PC-3 (cell line): ENCODE measurements at places on chromosomes 4 and X.

- DNase-seq: peak; percentile 15
- H3K27ac ChIP-seq: no peak overlapping the region
- H3K4me1 ChIP-seq: no peaks in the 10 kb centered on the region
- peaks cover 42% of the 10 kb centered on the region for H3K27me3 ChIP-seq
Measured at GRCh38 chr4:41792166-41792565, 43.6 kb upstream of the PHOX2B start.

DNA sequence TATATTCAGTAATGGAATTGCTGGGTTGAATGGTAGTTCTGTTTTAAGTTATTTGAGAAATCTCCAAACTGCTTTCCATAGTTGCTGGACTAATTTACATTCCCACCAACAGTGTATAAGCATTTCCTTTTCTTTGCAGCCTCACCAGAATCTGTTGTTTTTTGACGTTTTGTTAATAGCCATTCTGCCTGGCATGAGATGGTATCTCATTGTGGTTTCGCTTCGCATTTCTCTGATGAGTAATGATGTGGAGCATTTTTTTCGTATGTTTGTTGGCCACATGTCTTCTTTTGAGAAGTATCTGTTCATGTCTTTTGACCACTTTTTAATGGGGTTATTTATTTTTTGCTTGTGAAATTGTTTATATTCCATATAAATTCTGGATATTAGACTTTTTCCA, 13.6 kb upstream of the MAGED4B start:
- H3K4me1 ChIP-seq: no peaks in the 10 kb centered on the region
- H3K27ac ChIP-seq: no peak overlapping the region
- DNase-seq: peak; percentile 48
- H3K36me3 ChIP-seq: no peaks in the 10 kb centered on the region

GRCh38 chr4:114752391-114753165, 154.0 kb downstream of the UGT8 start:
- H3K36me3 ChIP-seq: no peaks in the 10 kb centered on the region
- DNase-seq: no peak
- H3K27ac ChIP-seq: no peak overlapping the region
- no peak overlapping the region for H3K4me3 ChIP-seq
- H3K27me3 ChIP-seq: no peaks in the 10 kb centered on the region

DNA sequence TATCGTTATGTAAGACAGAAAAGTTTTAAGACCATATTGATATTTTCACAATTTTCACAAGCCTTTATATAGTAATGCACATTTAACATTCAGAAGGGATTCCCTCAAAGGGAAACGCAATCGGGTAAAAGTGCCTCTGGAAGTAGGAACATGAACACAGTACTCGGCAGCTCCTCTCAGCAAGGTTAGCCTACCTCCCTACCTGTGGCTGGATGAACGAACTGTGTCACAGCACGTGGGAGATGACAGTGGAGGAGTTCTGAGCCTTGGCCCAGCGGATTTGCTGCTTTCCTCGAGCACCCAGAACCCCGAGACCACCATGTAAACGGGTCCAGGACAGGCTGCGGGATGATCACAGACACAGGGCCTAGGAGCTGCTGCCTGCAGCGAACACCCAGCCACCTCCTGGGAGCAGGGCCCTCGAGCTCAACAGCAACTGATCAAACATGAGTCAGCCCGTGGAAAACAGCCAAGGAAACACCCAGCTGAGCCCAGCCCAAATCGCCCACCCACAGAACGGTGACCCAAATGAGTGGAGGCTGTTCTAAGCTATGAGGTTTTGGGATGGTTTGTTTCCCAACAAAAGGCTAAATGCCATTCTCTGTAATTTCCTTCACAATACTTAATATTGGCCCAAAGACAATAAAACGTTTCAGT, 30.4 kb downstream of the FAT1 start:
- H3K27me3 ChIP-seq: no peaks in the 10 kb centered on the region
- no peaks in the 10 kb centered on the region; the same call in 1 of the 2 replicates for H3K36me3 ChIP-seq
- peak overlapping the region; percentile 52; the same call in 1 of the 2 replicates for H3K4me3 ChIP-seq
- peak overlapping the region; percentile 71 for H3K27ac ChIP-seq

DNA sequence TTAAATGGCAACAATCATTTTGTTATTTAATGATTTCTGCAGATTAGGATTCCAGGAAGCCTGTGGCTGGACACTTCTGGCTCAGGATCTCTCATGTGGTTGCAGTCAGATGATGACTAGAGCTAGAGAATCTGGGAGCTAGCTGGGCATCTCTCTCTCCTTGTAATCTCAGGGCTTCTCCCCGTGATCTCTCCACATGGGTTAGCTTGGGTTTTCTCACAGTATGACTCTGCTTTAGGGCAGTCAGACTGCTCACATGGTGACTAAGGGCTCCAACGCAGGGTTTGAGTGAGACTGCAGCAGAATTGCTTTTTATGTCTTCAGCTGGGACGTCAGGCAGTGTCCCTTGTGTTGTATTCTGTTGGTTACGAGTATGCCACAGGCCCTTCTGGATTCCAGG, 361.4 kb downstream of the CBLL2 start:
- no peaks in the 10 kb centered on the region for H3K27me3 ChIP-seq
- no peak for DNase-seq
- H3K27ac ChIP-seq: no peak overlapping the region
- H3K4me1 ChIP-seq: peaks cover 8% of the 10 kb centered on the region; the same call in 1 of the 2 replicates
- no peak overlapping the region for H3K4me3 ChIP-seq
- no peaks in the 10 kb centered on the region for H3K36me3 ChIP-seq

DNA sequence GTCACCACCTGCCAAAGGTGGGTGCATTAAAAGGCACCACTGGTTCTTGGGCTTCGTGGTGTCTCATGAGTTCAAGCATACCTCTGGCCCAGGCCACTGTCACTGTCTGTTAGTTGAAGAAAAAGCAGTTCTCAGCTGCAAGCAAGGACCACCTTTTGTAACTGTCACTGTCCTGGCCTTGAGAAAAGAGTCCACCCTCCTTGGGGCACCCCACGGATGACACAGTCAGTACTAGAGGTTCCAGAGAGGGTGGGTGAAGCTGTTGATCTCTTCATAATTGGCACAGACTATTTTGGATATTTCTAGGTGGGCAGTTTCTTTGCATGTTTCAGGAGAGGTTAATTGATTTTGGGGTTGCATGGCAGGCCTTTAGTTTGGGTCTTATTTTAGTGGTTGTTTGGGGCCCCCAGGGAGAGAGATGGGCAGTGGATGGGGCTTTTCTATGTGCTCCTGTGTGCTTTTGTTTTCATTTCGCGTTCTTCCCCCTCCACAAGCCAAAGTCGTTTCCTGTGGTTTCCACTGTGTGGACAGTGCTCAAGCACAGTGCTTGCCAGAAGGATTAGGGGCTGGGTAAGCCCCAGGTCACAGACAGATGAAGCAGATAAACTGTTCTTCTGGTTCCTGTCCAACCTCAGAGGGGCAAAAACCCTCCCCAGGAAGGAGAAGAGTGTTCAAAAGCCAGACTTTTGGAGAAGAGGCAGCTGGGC, 156.2 kb upstream of the PPP1R2C start:
- H3K4me1 ChIP-seq: no peaks in the 10 kb centered on the region
- no peak overlapping the region for H3K4me3 ChIP-seq
- DNase-seq: no peak
- H3K27ac ChIP-seq: no peak overlapping the region
- H3K36me3 ChIP-seq: no peaks in the 10 kb centered on the region
- no peaks in the 10 kb centered on the region for H3K27me3 ChIP-seq

- no peak overlapping the region for H3K4me3 ChIP-seq
- DNase-seq: no peak
- H3K27ac ChIP-seq: no peak overlapping the region
- peaks cover 27% of the 10 kb centered on the region for H3K4me1 ChIP-seq
- no peaks in the 10 kb centered on the region for H3K27me3 ChIP-seq
Measured at GRCh38 chr4:11485926-11486325, 57.2 kb upstream of the HS3ST1 start.

- H3K27ac ChIP-seq: peak overlapping the region; percentile 80
- no peaks in the 10 kb centered on the region for H3K36me3 ChIP-seq
- H3K27me3 ChIP-seq: no peaks in the 10 kb centered on the region
- no peak overlapping the region for H3K4me3 ChIP-seq
Measured at GRCh38 chr4:94486372-94486801, 34.6 kb downstream of the PDLIM5 start.

DNA sequence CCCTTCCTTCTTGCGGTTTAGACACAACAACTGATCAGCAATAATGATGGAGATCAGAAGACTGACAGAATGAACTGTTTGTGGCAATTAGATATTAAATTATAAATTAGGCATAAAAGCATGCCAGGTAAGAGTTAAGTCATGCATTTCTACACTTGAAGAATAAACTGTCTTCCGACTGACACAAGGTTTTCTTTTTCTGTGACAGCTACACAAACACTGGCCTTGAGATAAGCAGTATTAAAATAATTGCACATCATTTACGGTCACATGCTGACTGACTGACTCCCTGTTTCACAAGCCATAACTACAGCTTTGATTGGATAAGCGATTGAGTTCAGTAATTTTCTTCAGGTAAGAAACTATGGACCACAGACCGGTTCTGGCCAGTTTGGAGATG, 56.2 kb downstream of the UBE2NL start:
- H3K4me1 ChIP-seq: no peaks in the 10 kb centered on the region
- no peak overlapping the region for H3K4me3 ChIP-seq
- H3K27me3 ChIP-seq: no peaks in the 10 kb centered on the region

GRCh38 chrX:123199338-123199737, 15.3 kb downstream of the GRIA3 start:
- no peaks in the 10 kb centered on the region for H3K4me1 ChIP-seq
- H3K4me3 ChIP-seq: no peak overlapping the region
- DNase-seq: no peak
- no peaks in the 10 kb centered on the region for H3K27me3 ChIP-seq
- H3K36me3 ChIP-seq: no peaks in the 10 kb centered on the region
- no peak overlapping the region for H3K27ac ChIP-seq

DNA sequence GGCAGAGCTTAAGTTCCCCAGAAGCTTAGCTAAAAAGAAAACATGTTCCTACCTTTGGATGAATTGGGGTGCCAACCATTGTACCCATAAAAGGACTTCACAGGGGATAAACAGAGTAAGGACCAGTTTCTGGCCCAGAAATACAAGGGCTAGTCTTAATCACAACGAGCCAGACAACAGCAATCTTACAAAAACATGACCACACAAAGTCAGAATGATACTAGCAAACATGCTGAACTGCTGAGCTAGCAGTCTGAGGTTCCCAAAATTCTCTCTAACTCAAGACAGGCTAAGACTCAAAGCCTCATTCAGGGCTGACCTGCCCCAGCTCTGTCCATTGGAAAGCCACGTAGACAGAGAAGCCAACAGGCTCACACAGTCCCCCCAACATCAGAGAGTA, 40.3 kb downstream of the ATP11C start:
- H3K4me3 ChIP-seq: no peak overlapping the region
- peaks cover 27% of the 10 kb centered on the region for H3K4me1 ChIP-seq
- no peaks in the 10 kb centered on the region for H3K36me3 ChIP-seq
- no peak overlapping the region for H3K27ac ChIP-seq
- H3K27me3 ChIP-seq: no peaks in the 10 kb centered on the region

DNA sequence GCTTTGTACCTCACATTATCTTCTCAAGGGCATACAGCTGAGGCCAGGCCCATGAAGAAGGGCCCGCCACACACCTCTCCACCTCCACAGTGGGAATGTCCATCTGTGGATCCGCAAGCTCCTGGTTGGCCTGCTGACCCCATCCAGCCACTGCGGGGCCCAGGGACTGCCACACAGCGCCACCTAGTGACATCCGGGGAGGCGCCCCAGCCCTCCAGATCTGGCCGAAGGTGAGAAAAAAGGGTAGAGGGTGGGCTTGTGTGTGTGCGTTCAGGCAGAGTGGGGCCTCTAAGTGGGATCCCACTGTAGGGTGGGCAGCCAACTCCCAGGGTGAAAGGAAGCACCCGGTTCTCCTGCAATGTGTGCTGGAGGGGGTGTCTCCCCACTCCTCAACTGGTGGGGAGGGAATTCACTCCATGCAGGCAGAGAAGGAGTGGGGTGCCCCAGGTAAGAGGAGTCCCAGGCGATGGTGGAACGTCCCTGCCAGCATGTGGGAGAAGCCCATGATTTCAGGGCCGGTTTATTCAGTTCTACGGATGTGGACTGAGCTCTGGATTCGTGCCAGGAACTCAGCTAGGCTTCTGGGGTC, 117.3 kb downstream of the ENPP6 start:
- H3K27ac ChIP-seq: no peak overlapping the region
- DNase-seq: peak; percentile 35
- peaks cover 5% of the 10 kb centered on the region; the same call in 1 of the 2 replicates for H3K27me3 ChIP-seq
- no peaks in the 10 kb centered on the region for H3K36me3 ChIP-seq
- no peak overlapping the region for H3K4me3 ChIP-seq

- no peak for DNase-seq
- H3K27me3 ChIP-seq: no peaks in the 10 kb centered on the region
- H3K27ac ChIP-seq: no peak overlapping the region
Measured at GRCh38 chr4:30461218-30461617, 259.0 kb upstream of the PCDH7 start.

DNA sequence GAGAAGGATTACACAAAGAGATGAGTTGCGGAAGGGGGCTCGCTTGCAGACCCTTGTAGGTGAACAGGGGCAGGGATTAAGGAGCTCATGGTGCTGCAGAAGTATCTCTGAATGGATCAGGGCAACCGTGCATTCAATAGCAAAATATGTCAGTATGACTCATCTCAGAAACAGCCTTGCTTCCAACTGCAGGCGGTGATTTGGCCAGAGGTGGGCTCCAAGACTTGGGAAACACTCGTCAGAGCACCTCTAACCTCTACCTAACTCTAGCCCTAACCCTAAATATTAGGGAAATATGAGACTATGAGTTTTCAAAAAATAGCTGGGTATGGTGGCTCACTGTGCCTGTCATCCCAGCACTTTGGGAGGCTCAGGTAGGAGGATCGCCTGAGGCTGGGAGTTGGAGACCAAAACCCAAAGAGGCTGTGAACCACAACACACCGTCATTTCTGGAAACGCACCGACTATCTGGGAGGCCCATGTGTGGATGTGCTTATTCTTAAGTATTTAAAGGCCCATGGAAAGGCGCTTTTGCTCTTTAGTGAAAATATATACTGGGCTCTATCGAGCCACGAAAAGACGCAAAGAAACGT, 102.6 kb downstream of the DHRSX start:
- no peaks in the 10 kb centered on the region for H3K27me3 ChIP-seq
- no peak overlapping the region for H3K4me3 ChIP-seq
- no peaks in the 10 kb centered on the region for H3K36me3 ChIP-seq

GRCh38 chr4:140019619-140020347, 134.2 kb downstream of the MAML3 start:
- no peaks in the 10 kb centered on the region for H3K36me3 ChIP-seq
- H3K27me3 ChIP-seq: no peaks in the 10 kb centered on the region
- peak; percentile 17 for DNase-seq

- no peak for DNase-seq
- H3K36me3 ChIP-seq: no peaks in the 10 kb centered on the region
- no peaks in the 10 kb centered on the region for H3K27me3 ChIP-seq
- no peak overlapping the region for H3K4me3 ChIP-seq
Measured at GRCh38 chrX:66920296-66920695, 281.4 kb upstream of the EDA2R start.

GRCh38 chr4:148515248-148515647, 73.0 kb upstream of the NR3C2 start:
- H3K27ac ChIP-seq: peak overlapping the region; percentile 89
- H3K27me3 ChIP-seq: no peaks in the 10 kb centered on the region
- H3K4me3 ChIP-seq: peak overlapping the region; percentile 3; the same call in 1 of the 2 replicates

- no peak for DNase-seq
- no peak overlapping the region for H3K27ac ChIP-seq
- H3K4me3 ChIP-seq: no peak overlapping the region
- H3K27me3 ChIP-seq: no peaks in the 10 kb centered on the region
- H3K36me3 ChIP-seq: no peaks in the 10 kb centered on the region
- no peaks in the 10 kb centered on the region for H3K4me1 ChIP-seq
Measured at GRCh38 chrX:56813318-56813837, 84.3 kb downstream of the NBDY start.
